ENCODE measurements at places on chromosomes 7 and 10.

DNA sequence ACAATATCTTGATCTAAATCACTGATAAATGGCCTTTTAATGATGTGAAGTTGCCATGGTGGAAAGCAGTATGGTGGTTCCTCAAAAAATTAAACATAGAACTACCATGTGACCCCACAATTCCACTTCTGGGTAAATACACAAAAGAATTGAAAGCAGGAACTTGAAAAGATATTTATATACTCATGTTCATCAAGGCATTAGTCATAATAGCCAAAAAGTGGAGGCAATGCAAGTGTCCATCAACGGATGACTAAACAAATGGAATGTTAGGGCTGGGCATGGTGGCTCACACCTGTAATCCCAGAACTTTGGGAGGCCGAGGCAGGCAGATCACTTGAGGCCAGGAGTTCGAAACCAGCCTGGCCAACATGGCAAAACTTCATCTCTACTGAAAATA, 2.0 kb upstream of the DNAJC12 start:
- no peak for DNase-seq

DNA sequence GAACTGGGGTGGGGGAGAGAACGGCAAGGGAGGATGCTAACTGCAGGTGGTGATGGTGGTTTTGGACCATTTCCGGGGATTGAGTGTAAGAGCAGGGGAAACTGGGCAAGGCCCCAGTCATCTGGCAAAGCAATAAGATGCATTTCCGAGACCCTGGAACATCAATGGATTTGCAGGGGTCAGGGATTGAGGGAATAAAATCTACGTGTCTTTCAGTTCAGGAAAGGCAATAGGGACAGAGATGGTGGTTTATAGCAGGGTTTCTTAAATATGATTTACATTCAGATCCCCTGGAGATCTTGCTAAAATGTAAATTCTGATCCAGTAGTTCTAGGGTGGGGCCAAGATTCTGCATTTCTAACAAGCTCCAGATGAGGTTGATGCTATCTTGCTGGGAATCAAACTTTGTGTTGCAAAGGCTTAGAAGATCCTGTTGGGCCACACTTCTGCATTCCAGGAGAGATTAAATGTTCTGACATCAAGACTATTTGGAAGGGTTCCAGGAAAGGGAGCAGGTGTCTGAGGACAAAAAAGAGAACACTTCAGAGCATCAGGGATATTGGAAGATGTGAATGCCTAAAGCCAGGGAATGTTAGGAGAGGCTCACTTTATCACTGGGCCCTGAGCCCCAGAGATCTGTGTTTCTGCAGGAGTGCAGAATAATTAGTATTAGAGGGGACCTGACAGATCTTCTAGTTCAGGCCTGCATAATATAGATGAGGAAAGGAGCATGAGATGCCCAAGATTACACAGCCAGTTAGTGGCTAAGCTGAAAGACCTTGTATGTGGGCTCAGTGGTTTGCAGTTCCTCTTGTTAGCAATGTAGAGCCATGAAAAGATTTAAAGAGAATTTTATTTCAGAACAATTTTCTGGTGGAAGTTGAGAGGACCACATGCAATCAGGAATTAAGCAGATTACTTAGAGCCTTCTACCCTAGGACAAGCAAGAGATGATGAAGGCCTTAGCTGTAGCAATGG, 32.4 kb downstream of the BLNK start:
- no peak for DNase-seq

- DNase-seq, result no peak
Measured at GRCh38 chr10:90417029-90417428, 440.8 kb downstream of the HTR7 start.

DNA sequence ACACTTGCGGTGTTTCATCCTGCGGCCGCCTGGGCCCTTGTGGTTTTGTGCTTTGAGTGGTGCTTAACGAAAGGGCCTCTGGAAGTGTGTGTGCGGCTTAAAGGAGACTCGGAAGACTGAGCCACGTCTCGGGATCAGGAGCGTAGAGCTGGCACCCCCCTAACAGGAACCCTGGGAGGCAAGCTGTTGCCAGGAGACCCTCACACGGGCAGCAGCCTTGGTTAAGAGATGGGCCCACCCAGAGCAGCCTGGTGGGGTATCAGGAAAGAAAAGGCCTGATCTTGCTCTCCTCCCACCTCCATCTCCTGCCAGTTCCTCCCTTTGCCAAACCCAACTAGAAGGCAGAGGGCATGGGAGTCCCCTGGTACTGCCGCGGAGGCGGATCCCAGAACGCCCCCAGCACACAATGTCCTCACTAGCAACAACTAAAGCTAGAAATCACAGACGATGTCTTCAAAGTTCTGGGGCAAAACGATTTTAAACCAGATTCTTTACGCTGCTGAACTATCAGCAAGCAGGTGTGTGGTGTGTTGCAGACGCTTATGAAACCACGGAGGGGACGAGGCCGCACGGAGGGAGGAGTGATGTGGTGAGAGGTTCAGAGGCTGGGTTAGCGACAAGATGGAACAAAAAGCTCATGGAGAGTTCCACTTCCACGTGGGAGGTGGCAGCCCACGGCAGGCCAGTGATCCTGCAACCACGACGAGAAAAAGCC, 67.0 kb upstream of the INPP5A start:
- DNase-seq, result no peak

DNA sequence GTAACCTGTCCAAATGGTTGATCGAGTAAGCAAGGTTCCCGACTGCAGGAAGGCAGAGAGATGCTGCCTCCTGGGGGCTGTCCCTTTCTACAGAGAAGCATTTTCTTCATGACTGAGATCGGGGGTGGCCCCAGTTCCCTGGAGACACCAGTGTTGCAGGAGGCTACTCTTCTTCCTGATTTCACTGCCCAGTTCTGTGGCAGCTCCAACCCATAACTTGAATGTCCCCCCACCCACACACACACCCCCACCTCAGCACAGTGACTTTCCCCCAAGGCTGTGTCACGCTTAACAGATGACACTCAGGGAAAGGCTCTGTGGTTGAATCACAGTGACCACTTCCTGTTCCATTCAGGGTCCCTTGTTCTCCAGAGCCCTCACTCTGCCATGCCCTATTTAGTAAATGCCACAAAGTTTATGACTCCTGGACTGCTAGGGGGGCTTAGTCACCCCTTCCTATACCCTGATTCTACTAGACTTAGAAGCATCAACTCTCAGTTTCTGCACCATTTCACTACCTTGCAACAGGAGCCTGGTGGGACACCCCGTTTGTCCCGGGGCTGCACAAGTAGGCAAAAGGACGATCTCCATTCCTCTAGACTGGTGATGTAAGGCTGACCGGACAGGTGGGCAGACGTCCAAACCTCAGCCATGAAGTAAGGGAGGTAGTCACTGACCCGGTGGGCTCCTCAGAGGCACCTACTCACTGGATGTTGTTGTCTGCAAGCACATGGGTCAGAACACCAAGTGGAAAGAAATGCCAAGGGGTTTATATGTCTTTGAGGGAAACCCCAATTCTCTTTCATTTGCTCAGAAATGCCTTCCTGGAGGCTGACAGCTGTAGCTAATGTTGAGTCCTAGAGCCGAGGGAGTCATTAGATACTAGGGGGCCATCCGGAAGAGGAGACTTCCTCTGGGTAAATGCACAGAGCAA, 31.3 kb upstream of the SMC3 start:
- DNase-seq, result peak; percentile 57

- DNase-seq, result no peak
Measured at GRCh38 chr7:105156731-105157130, 142.7 kb downstream of the KMT2E start.

- no peak for DNase-seq
Measured at GRCh38 chr10:94107191-94107590, 113.5 kb downstream of the PLCE1 start.

GRCh38 chr10:43817368-43817767, 168.7 kb upstream of the ZNF32 start:
- DNase-seq, result no peak

DNA sequence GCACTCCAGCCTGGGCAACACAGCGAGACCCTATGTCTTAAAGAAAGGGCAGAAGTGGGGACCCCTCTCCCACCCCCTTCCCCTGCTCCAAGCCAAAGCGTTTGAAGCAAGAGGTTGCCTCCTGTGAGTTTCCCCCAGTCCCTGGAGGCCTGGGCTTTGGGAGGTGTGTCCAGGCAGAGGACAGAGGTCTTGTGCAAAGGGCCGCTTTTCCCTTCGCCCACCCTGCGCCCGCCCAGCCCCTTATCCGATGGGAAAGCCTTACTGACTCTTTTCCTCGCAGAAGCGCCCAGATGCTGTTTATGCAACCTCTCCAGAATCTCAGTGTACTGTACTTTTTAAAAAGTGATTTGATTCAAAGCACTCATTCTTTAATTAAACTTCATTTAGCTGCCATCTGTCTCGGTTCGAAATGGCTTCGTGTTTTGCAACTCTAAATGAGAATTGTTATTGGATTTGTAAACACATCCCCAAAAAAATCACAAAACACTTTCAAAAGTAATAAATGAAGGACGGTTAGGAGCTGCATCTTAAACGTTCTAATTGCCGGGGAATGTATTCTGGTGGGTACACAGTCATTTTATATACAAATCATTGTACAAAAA, 50.5 kb upstream of the GTF2I start:
- no peak for DNase-seq

DNA sequence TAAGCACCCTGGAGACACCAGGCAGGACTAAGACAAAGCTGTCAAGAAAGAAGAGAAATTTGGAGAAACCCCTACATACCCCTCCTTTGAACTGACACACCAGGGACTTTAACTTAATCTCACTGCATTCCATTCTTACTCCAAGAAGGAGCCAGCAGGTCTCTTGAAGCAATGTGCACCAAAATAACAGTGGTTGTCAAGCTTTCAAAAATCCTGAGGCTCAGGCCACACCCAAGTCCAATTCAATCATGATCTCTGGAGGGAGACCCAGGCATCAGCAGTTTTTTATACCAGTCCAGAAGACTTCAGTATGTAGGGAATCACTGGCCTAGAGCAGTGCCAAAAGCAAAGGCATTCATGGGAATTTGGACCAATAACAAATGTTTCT, 6.8 kb downstream of the SLC25A13 start:
- no peak for DNase-seq

DNA sequence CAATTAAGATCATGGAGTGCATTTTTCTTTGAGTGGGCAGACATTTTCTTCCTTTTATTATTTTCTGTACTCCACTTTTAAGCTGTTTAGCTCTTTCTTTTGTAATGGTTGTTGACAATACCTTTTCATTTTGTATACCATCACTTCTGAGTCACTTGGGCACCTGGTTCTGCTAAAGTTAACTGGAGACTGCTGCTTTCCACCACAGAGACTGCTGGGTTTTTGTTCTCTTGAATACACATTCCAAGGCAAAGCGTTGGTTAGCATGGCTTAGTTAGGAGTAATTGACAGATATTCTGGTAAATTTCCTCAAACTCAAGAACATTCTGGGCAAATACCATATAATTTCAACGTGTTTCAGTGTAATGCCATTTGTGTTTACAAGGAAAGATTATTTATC, 541.9 kb upstream of the CELF2 start:
- DNase-seq, result no peak

DNA sequence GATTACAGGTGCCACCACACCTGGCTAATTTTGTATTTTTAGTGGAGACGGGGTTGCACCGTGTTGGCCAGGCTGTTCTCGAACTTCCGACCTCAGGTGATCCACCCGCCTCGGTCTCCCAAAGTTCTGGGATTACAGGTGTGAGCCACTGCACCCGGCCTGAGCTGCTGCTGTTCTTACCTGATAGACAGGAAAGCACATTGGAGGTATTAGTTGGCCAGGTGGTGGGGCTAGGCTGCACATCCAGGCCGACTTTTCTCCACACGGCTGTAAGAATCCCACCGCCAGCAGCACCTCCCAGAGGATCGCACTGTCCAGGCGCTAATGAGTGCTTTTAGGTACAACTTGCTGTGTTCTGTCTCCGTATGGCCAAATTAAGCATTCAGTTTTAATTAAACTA, 112.6 kb downstream of the WDR37 start:
- no peak for DNase-seq

- no peak for DNase-seq
Measured at GRCh38 chr7:130955565-130955919, 221.5 kb upstream of the KLF14 start.

DNA sequence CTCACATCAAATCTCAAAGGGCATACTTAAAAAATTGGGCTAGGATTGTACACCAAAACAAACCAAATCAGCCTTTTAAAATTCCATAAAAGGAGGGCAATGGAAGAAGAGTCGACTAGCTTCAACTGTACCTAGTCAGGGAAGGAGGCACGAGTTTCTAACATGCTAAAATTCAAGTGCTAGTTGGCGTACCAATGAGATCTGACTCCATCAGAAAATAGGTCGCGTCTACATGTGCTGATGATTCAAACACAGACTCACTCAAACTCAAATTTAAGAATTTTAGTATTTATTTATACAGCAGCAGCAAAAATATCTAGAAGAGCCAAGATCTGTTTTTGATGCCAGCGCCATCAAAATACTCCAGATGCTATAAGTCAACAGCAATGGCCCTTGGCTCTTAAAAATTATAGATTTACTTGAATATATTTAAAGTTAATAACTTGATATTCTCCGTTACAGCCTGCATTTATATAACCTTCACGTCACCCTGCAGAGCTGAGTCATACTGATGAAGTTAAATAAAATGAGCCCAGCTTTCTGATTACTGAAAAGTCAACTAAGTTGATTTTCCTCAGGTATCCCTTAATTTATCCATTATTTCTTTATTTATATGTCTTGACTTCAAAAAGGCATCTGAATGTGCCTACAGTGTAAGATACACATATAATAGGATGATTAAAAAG, 302.1 kb upstream of the IMMP2L start:
- no peak for DNase-seq

- DNase-seq, result no peak
Measured at GRCh38 chr10:94623572-94623971, 60.0 kb upstream of the CYP2C18 start.

DNA sequence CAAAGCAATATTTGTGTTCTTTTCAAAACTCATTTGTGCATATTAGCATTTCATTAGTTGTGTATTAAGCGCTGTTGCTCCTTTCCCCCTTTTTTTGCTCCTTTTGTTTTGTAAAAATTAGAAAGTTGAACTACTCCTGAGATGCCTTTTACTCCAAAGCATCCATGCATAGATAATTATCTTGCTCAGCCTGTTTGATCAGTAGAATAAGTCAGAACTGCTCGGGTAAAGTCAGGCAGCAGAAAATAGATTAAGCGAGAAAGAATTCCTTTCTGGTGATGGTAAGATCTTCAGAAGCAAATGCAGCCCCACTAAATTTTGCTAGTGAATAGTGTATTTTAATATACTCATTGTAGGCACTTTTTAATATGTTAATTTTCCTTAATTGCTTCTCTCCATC, 227.1 kb downstream of the TEX36 start:
- DNase-seq, result no peak

DNA sequence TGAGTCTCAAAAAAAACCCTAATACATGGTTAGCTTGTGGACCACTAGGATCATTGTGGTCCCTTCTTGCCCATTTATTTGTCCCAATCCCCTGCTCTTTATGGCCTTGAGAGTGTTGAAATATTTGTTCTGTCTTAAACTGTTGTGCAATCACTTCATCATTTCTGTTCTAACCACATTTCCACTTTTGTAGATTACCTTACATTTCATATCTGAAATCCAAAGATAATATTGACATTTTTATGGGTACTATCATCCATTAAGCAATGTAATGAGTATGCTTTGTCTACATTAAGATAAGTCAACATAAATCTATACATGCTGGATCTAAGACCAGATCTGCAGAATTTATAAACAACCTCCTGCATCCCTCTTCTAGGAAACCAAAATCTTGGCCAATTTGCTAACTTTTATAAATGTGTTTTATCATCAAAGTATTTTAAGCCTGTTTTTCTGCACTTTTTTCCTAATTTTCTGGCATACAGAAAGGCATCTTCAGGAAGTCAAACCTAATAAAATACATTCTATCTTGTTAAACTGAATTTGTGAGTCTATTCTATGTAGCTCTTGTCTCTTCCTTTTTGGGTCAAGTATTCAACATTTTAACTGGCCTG, 359.4 kb upstream of the CELF2 start:
- no peak for DNase-seq

GRCh38 chr10:93815304-93816096, 57.8 kb downstream of the LGI1 start:
- DNase-seq, result no peak

All from activated naive CD8-positive, alpha-beta T cell treated with anti-CD3 and anti-CD28 coated beads, Interleukin-2, amount 50 U/mL, for 16 hours (primary cell).